ENCODE measurements at places on chromosomes 5 and 9.

DNA sequence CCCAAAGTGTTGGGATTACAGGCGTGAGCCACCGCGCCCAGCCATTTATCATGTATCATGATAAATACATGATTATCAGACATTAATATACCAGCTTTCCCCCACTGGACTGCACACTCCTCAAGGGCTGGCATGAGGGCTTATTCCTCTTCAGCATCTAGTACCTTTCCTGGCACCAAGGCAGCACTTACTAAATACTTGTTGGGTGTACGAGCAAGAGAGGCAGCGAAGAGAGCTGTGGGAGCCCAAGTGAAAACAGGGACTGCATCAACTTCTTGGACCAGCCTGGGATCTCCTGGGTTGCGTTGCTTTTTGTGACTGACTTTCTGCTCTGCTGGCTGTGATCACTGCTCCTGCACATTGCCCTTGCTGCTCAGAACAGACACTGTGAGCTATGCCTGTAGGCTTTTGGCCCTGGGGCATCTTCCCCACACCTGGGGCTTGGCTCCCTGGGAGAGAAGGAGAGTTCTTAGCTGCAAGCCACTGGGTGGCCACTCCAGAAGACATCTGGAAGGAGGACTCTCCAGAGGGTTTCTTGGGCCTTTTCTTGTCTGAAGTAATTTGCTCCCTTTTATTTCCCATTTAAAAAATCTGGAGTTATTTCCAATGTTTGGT is 224.3 kb downstream of the NR3C1 start:
- DNase-seq: no peak

GRCh38 chr5:73901455-73901854 is 275.5 kb downstream of the ARHGEF28 start:
- DNase-seq: no peak

DNA sequence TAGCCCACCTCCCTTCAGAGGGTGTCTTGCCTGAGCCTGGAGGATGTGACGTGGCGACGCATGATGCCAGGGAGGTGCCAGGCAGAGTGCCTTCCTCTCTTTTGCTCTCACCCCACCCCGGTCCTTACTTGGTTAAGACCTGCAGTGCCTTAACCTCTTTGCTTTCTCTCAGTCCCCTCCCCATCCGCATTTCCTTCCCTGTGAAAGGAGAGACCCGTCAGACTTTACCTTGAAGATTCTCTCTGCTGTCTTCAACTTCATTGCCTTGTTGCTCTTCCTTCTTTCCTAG is 52.0 kb upstream of the NCS1 start:
- DNase-seq: no peak

DNA sequence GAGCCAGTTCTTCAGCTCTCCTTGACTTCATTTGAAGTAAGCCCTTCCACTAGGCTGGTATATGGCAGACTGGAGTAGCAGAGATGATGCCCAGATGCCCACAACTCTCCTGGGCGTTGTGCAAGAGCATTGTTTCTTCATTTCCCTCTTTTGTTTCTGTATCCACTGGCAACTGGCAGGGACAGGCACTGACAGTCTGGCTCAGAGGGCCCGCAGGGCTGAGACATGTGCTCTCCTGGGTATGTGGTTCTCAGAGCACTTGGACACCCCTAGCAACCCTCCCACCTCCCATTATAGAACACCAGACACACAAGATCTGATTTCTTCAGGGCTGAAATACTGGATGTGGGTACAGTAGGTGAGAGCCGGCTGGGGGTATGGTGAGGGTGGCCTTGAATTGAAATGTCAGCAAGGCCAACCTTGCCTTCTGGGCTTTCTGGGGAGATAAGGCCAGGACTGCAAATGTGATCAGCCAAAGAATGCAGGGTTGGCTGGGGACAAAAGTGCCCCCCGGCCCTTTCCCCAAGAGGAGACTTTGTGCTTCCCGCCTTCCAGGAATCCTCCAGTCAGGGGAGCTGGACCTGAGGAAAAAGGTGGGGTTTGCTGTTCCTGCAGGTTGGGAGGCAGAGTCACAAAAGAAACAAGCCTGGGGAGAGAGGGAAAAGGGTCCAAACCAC is 28.6 kb upstream of the CTNNA1 start:
- DNase-seq: no peak

DNA sequence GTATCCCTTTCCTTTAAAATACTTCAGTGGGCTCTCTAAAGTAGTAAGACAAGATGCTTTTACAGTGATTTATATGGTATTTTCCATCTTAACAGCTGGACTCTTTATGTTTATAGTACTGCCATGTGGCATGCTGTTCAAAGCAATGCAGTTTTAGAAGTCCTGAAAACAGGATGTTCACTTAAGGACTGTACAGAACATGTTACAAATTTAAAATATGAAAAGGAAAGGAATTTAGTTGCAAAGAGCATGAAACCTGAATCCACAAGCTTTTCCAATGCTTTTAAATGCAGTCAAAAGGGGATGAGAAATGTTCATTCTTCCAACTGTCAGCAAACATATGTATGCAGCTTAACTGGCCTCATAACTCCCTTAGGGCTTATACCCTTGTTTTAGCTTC is 580.2 kb downstream of the EFNA5 start:
- no peak for DNase-seq

DNA sequence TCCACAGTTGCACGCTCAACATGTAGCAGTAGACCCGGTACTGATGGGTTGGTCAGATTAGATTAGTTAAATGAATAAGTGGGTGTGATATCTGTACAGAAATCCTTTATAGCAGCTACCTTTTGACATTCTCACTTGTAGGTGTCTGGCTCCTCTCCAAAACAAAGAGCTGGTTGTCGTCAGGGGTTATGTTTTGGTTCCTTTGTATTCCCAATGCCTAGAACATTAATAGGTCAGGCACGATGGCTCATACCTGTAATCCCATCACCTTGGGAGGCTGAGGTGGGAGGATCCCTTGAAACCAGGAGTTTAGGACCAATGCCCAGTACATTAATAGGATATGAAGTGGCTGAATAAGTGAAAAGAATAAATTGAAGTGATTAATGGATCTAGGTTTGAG is 182.1 kb downstream of the SNCAIP start:
- DNase-seq: no peak

DNA sequence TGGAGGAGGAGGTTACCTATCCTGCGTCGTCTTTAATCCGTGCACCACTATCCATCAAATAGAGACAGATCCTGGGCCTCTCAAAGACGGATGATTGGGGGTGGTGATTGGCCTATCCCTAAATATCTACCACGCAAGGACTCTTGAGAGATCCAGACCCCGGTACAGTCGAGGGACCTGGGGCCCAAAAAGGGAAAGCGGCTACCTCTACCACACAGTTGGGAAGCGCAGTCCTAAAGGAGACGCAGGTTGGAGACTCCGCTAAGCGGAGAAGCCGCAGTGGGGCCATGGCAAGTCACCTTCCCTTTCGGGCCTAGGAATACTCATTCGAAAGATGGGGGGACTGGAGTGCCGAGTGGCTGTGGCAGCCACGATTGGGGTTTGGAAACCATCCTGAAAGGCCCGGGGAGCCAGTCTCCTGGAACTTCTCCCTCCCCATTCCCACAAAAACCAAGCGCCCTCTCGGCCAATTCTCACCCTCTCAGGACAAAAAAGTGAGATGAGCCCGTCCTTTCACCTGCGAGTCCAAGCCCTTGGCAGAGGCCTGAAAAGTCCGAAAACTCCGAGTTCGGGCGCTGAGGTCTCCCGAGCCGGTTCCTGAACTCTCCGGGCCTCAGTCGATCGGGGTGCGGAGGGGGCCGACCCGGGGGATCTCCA is 499 bp upstream of the FOXE1 start:
- no peak for DNase-seq

Data from ecto neural progenitor cell (in vitro differentiated cells).